Renal pelvis (tissue), 12 donors: ENCODE measurements at places on chromosomes 11 and 22. TPM values are rescaled to one million over a fixed set of nuclear protein-coding genes. Genes with fewer than 3 reads are reported as not detected.

DNA sequence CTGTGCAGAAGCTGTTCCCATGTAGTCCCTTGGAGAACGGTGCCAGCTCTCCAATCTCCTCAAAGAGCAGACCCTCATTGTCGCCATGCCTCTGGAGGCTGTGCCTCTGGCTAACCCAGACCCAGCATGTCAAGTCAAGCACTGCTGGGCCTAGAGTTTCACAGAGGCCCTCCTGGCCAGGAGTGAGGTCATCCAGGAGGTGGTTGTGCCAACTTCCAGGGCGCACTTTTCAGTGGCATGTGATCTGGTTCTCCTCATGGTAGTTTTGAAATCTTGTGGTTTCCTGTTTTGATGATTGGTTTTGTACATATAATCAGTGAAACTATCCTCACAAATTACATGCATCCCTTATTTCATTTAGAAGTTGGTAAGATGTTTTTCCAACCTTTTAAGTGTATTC, 78.9 kb downstream of the PPFIBP2 start:
- no peak for DNase-seq

The APOBEC3B gene
- 3.4 TPM for polyA plus RNA-seq

The C11orf65 gene
- polyA plus RNA-seq = 2.5 TPM

The CCDC73 gene
- polyA plus RNA-seq = 0.37 TPM
